ENCODE measurements at places on chromosomes 13 and 19.

- H3K27me3 ChIP-seq: no peaks in the 10 kb centered on the region
- H3K4me3 ChIP-seq: no peak overlapping the region
- no peak overlapping the region for H3K27ac ChIP-seq
- H3K36me3 ChIP-seq: no peaks in the 10 kb centered on the region
- no peak for DNase-seq
Measured at GRCh38 chr13:100208002-100208401, 119.1 kb downstream of the PCCA start.

DNA sequence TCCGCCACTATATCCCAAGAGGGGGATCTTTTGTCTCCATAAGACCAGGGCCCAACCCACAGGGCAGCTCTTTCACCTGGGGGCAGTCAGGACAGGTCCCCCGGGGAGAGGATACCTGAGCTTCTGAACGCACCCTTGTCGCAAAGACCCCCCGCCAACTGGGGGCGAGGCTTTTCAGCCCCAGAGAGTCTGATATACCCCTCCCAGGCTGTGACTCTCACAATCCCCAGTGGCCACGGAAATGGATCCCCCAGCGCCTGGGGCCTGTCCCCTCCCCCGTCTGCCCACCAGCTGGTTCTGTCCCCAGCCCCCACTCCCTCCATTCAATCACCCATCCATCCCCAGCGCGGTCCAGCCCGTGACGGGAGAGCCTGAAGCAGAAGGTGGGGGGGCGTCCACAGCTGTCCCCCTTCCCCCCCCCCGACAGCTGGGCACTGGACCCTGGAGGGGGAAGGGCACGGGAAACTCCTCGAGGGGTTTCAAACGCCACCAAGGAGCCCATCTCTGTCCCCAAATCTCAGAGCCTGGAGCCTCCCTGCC lies 823 bp downstream of the DOCK6 start:
- H3K27ac ChIP-seq: peak overlapping the region; percentile 65
- no peaks in the 10 kb centered on the region for H3K36me3 ChIP-seq
- H3K4me3 ChIP-seq: peak overlapping the region; percentile 99
- peaks cover 11% of the 10 kb centered on the region for H3K4me1 ChIP-seq
- DNase-seq: no peak
- H3K27me3 ChIP-seq: no peaks in the 10 kb centered on the region

DNA sequence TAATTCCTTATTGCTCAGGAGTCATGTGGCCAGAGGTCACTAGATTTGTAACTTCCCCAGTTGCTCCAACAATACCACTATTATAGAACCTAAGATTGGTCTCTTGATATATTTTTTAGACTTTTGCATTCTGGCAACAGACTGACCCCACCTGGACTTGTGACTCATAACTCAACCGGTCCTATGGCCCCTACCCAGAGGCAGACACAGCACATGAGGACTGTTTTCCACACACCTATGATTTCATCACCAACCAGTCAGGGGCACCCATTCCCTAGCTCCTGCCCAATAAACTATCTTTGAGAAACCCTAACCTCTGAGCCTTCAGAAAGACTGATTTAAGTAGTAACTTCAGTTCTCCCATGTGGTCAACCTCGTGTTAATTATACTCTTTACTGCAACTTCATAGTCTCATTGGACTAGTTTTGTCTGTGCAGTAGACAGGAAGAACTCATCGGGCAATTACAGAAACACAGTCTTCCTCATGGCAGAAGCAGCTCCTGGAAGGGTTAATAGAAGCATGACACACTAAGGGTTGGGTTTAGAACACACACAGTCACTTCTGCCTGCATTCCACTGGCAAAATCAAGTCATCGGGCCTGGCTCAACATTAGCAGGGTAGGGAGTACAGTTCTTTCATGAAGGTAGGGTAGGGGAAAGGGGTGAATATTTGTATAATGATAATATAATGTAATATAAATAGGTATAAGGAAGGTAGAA lies 251.8 kb downstream of the UQCRFS1 start:
- H3K36me3 ChIP-seq: no peaks in the 10 kb centered on the region
- no peak overlapping the region for H3K4me3 ChIP-seq
- H3K4me1 ChIP-seq: no peaks in the 10 kb centered on the region
- DNase-seq: no peak
- H3K27ac ChIP-seq: no peak overlapping the region
- no peaks in the 10 kb centered on the region for H3K27me3 ChIP-seq

- H3K27me3 ChIP-seq: no peaks in the 10 kb centered on the region
- no peak overlapping the region for H3K4me3 ChIP-seq
- no peak overlapping the region for H3K27ac ChIP-seq
- no peak for DNase-seq
- H3K36me3 ChIP-seq: no peaks in the 10 kb centered on the region
- H3K4me1 ChIP-seq: no peaks in the 10 kb centered on the region
Measured at GRCh38 chr13:26529441-26529840, 28.0 kb upstream of the WASF3 start.

GRCh38 chr19:19105365-19106055 lies 32.8 kb downstream of the TMEM161A start:
- DNase-seq: no peak
- H3K27ac ChIP-seq: no peak overlapping the region
- H3K4me1 ChIP-seq: peaks cover 15% of the 10 kb centered on the region
- no peaks in the 10 kb centered on the region for H3K27me3 ChIP-seq

DNA sequence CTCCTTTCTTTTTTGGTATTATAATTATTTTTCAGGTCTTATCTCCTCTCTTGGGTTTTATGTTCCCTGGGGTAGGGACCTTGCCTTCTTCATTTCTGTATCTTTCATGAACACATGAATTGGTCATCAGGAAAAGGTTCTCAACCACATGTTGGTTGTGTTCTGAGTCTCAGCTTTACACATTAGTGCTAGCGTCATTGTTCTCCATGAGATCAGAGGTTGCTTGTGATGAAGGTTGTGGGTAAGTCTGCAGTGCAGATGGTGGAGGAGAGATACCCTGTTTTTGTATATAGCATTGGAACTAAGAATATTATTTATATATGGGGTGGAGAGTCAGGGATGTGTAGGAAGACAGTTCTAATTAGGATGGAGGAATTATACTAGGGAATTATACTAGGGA lies 24.5 kb upstream of the CEACAM8 start:
- no peak for DNase-seq
- H3K4me3 ChIP-seq: no peak overlapping the region
- no peaks in the 10 kb centered on the region for H3K36me3 ChIP-seq
- H3K27ac ChIP-seq: no peak overlapping the region
- H3K4me1 ChIP-seq: no peaks in the 10 kb centered on the region

DNA sequence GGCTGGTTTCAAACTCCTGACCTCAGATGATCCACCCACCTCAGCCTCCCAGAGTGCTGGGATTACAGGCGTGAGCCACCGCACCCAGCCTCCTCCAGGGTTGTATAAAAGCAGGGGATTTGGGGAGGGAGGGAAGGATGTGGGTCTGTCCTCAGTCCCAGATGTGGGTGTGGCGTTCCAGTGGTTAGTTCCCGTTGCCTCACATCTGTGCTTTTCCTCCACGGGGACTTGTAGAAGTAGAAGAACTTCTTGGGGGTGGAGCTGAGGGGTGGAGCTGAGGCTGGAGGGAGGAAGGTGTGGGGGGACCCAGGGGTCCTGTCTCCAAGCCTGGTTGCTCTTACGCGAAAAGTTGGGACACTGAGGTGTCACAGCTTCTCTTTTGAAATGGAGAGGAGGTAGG lies 514 bp upstream of the MCEMP1 start:
- H3K4me3 ChIP-seq: no peak overlapping the region
- no peaks in the 10 kb centered on the region for H3K27me3 ChIP-seq
- DNase-seq: no peak
- no peak overlapping the region for H3K27ac ChIP-seq

DNA sequence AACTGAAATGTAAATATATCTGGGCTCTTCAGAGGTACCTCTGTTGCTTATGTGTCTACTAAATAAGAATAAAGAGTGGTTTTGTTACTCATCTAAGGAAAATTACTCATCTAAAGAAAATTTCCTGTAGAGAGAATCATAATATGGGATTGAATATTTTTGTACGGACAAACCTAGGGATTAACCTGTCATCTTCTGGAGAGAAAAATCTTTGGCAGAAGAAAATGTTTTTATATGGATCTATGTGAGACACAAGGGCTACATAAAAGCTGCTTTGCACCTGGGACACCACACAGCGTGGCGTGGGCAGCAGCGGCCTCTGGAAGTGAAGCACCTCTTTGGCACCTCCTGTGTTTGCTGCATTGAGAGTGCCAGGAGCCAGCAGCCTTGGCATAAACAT lies 242.9 kb upstream of the DACH1 start:
- no peaks in the 10 kb centered on the region for H3K27me3 ChIP-seq
- DNase-seq: no peak
- no peaks in the 10 kb centered on the region for H3K4me1 ChIP-seq

DNA sequence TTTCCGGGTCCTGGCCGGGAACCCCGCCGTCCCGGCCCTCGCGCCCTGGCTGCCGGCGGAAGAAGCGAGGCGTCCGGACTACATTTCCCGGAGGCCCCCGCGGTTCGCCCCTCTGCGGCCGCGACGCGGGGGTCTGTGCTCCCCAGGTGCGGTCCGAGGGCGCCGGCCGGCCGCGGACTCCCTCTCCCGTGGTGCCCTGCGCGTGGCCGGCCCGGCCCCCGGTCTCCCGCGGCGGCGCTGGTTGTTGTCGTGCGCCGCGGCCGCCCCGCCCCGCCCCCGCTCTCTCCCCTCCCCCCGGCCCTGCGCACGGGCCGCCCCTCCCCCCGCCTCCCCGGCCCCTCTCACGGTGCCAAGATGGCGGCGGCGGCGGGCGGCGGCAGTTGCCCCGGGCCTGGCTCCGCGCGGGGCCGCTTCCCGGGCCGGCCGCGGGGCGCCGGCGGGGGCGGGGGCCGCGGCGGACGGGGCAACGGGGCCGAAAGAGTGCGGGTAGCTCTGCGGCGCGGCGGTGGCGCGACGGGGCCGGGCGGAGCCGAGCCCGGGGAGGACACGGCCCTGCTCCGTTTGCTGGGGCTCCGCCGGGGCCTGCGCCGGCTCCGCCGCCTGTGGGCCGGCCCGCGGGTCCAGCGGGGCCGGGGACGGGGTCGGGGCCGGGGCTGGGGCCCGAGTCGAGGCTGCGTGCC lies at the start of gene KMT2B:
Gene KMT2B (plus strand): TSS at position 339 of the 680 bp plus-strand sequence. CDS start 16 bp downstream, at position 355.
- no peak for DNase-seq
- H3K4me1 ChIP-seq: peaks cover 16% of the 10 kb centered on the region
- no peaks in the 10 kb centered on the region for H3K27me3 ChIP-seq
- peak within 1 kb of the TSS; percentile 82 for H3K4me3 ChIP-seq

- H3K4me3 ChIP-seq: no peak overlapping the region
- no peaks in the 10 kb centered on the region for H3K4me1 ChIP-seq
- no peak for DNase-seq
- no peaks in the 10 kb centered on the region for H3K27me3 ChIP-seq
- no peaks in the 10 kb centered on the region for H3K36me3 ChIP-seq
Measured at GRCh38 chr19:35209646-35210045, 18.9 kb downstream of the FAM187B start.
